ENCODE measurements at places on chromosomes 16 and 17.

DNA sequence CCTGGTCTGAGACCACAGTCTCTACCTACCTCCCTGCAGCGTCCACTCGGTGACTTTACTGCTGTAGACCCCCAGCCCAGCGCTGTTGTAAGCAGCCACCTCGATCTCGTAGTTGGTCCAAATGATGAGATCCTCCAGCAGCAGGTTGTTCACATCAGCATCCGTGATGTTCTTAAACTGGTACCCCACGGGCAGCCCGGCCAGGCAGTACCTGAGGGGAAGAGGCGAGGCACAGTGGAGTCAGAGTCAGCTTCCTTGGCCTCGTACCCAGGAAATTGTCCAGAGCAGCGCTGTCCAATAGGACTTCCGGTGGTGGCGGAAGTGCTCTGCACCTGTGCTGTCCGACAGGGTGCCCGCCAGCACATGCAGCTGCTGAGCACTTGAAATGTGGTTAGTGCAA is 104.0 kb upstream of the CDC42EP4 start:
- no peak for DNase-seq

GRCh38 chr16:66376577-66377305 is 10.2 kb downstream of the CDH5 start:
- DNase-seq: no peak

DNA sequence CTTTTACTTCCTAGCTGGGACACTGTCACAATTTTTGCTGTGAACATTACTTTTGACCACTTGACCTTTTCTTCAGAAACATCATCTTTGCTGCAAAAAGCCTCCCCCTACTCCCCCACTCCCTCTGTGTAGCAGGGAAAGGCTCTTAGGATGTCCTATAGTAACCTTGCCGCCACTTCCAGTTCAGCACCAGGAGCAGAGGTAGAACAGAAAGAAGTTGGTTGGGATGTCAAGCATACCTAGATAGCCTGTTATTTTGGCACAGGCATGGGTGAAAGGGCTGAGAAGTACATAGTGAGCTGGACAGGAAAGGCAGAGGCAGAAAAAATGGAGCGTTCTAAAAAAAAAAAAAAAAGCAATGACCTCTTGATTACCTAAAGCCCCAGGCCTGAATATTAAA is 31.3 kb downstream of the SMIM36 start:
- no peak for DNase-seq

DNA sequence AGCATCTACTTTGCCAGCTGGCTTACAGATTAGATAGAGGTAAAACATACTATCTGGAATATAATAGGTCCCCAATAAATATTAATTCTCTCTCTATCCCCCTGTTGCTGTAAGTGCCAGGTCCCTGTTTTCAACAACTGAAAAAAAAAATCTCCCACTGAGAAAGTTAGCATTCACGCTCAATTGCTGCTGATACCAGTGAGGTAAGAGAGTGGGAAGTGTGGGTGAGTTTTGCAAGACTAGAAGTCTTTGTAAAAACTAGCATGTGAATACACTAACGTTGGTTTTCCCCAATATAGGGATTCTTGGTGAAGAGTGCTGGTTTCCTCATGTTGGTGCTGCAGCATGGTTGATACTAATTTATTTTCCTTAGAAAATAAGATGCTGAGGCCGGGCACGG is 11.7 kb upstream of the TAOK1 start:
- no peak for DNase-seq

- DNase-seq: no peak
Measured at GRCh38 chr17:40450175-40450574, 6.9 kb downstream of the IGFBP4 start.

- no peak for DNase-seq
Measured at GRCh38 chr17:49966767-49967166, 2.2 kb upstream of the DLX4 start.

DNA sequence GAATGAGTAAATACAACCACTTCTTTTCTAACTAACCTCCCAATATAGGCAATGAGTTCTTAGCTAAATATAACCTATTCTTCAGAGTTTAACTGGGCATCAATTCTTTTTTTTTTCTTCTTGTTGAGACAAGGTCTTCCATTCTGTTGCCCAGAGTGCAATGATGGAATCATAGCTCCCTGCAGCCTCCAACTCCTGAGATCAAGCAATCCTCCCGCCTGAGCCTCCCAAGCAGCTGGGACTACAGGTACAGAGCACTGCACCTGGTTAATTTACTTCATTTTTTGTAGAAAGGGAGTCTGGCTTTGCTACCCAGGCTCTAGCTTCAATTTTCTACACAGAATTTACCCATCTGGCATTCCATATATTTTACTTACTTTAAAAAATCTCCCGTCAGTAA is 1.1 kb downstream of the METTL16 start:
- DNase-seq: no peak

DNA sequence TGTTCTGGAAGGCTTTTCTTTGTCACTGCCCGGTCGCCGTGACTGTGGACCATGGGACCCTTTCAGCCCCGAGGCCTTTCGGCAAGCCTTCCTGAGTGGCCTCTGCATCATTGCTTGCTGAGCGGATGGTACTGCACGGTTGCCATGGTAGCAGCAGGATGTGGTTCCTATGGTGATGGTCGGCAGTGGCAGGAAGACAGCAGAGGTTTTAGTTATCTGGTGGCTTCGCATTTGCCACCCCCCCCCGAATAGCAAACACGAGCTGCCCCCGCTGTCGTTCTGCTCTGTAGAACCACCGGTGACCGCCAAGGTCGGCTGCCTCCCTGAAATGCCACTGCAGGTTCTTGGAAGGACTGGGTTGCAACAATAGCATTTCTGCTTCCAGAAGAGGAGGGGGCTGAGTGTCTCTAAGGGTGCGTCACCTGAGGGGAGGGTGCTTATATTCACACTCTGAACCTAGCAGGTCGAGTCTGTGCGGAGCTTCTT is 76.6 kb downstream of the CMIP start:
- DNase-seq: no peak

DNA sequence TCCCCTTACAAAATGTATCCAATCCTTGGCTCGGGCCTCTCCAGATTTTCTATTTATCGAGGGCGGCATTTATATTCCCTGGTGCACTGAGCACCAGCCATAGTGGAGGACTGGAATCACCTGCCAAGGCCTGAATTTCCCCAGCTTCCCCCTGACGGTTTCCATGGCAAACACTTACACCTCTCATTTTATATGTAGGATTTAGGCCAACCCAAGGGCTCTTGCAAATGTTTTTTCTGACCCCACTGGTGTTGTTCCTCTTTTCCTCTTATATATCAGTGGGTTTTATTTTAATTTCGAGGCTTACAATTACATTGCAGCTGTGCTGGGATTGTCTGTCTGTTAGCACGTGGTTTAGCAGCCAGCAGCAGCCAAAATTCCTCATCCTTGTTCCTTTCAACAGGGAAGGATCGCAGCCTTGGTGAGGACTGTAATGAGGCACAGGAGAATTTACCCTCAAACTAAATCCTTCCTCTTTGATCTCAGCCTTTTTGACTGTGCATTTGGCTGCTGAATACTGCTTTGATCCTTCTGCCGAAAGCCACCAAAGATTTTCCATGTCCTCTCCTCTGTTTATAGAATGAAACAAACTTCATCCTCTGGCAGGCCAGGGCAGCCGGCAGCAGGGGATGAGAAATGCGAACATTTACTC is 26.5 kb upstream of the CES5A start:
- no peak for DNase-seq

- DNase-seq: no peak
Measured at GRCh38 chr17:78859051-78859450, 18.4 kb upstream of the USP36 start.

DNA sequence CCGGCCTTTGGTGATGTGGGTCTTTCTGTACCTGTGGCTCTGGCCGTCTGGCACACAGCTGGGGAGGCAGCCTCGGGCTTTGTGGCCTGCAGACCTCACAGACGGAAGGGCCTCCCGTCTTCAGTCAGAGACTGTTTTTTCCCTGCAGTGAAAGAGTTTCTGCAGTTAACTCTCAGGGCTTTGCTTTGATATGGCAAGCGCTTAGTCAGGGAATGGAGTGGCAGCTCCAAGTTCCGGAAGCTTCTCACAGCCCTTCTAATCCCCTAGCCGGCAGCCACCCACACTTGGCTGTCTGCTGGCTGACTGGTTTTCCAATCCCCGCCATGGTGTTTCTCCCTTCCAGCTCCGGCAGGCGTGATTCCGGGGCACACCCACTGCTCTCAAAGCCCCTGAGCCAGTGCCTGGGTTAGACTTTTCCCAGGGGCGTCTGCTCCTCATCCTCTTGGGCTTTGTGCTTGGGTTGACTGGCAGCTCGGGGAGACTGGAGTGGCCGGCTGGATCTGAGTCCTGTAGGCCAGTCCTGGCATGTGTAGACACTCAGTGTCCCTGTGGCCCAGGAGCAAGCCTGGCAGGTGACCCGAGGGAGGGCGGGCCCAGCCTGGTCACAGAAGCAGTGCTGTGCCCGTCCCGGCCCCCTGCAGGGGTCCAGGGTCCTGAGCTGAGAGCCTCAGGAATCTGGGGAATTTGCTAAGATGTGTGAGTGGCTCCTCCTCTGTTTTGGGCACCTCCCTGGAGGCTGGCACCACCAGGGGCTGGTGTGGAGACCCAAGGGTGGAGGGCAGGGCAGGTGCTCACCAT is 29.9 kb downstream of the BAIAP2 start:
- DNase-seq: peak; percentile 81

GRCh38 chr16:67658849-67659674 is 998 bp downstream of the ACD start:
- no peak for DNase-seq

GRCh38 chr17:32102172-32102571 is 40.1 kb upstream of the RHOT1 start:
- no peak for DNase-seq

- DNase-seq: peak; percentile 5
Measured at GRCh38 chr16:67608364-67608763, 36.6 kb upstream of the CARMIL2 start.

GRCh38 chr17:79365836-79366770 is 244.7 kb downstream of the RBFOX3 start:
- no peak for DNase-seq

DNA sequence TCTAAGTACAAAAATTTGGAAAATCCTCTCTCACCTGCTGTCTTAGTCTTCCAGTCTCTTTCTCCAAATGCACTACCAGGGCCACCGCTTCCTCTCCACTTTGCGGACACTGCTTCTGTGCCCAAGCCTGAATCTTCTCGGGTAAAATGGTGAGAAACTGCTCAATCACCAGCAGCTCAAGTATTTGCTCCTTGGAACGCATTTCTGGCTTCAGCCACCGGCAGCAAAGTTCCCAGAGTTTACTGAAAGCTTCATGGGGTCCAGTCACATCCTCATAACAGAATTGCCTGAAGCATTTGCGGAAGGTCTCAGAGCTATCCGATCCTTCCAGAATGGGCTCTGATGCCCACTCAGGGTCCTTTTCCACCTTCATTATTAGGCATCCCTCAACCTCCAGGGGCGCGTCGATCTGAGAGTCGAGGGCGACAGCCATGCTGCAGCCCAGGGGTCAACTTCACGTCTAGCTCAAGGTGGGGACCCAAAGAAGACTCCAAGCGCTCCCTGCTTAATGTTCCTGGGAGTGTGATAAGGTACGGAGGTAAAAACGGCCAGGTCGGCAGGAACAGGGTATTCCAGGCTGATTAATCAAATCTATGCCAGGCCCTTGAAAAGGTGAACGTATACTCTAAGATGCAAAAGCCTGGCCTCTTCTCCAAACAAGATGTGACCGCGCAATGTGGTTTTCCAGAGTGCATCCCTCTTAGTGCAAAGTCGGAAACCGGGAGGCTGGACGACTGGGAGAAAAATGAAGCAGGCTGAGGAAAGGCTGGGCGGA is 763 bp downstream of the ZKSCAN2 start:
- no peak for DNase-seq

DNA sequence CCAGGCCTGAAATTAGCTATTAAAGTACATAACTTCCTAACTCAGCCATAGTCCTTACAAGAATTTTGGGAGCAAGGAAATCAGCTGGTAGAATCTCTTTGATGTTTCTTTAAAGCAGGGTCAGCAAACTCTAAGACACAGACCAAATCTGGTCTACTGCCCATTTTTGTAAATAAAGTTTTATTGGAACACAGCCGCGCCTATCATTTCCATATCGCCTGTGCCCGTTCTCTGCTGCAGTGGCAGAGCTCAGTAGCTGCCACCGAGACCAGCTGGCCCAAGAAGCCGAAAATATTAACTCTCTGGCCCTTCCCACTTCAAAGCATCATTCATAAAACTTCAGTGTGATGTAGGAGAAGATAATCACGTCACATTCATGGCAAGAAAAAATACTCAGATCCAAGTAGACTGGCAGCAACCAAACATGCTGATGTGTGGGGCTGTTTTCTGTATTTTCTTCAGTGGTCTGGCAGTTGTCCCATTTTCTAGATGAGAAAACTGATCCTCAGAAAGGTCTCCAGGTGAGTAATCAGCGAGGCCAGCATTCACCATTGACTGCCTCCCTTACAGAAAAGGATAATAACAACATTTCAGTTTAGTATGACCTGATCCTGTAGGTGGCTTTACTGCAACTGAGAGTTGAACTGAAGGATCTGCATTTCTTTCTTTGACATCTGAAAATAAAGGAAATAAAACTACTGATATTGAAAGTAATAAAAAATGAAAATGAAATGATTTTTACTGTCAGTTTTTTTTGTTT is 18.0 kb upstream of the HSBP1 start:
- DNase-seq: no peak

DNA sequence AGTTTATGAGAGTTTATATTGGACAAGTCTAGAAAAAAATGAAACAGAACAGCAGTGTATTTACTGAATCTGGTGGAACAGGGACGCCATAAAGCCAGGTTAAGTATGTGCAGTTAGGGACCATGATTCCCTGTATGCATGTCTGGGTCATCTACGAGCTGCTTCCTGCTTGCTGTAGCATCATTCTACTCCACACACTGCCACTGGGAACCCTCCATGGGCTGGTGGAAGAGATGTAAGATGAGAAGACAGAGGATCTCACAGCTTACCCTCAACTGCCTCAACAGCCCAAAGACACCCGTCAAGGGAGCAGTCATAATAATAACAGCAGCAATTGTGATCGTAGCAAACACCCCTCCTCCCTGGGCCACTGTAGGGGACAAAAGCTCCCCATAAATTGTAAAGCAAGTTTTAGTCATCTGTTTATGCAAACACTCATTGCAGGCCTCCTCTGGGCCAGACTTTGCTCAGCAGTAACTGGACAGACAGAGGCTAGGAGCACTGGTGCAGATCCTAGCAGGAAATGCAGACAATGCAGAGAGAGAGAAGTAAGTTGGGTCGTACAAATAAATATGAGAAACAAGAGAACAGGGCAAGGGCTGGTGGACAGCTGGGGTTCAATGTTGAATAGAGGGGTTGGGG is 188.0 kb downstream of the SOX9 start:
- DNase-seq: no peak

GRCh38 chr16:524274-525040 is 3.1 kb upstream of the CAPN15 start:
- no peak for DNase-seq

Measured in foreskin fibroblast (primary cell).